Activated CD4-positive, alpha-beta T cell treated with anti-CD3 and anti-CD28 coated beads for 36 hours (primary cell): ENCODE measurements at places on chromosomes 7 and 10. TPM values are rescaled to one million over a fixed set of nuclear protein-coding genes. Genes with fewer than 3 reads are reported as not detected.
A peak's percentile ranks its signal among the peaks of the same experiment; 100 is the strongest.

GRCh38 chr10:118901380-118901779, 128.1 kb upstream of the NANOS1 start:
- DNase-seq, result no peak

DNA sequence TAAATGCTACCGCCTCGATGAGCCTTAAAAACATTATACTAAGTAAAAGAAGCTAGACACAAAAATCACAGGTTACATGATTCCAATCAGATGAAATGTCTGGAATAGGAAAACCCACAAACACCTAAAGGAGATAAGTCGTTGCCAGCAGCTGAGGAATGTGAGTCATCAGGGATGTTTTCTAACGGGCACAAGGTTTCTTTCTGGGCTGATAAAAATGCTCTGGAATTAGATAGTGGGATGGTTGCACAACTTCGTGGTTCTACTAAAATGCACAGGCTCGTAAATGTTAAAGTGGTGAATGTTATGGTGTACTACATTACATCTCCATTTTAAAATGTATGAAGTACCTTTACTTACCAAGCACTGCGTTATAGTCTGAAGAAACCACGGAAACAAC, 9.7 kb downstream of the ABLIM1 start:
- no peak for DNase-seq

DNA sequence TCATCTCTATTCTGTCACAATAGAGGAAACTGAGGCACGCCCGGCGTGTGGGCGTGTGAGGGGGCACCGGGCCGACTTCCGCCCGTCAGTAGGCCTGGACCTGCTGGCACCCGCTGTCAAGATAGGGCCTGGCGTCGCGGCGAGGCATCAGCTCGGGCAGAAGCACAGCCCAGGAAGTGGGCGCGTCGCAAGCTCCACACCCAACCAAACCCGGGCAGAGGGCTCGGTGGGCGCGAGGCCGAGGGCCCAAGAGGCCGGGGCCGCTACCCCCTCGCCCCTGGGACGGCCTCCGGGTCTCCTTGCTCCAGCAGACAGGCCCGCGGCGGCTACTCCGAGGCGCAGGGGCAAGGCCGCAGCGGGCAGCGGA, 91.2 kb downstream of the SPAG6 start:
- DNase-seq, result peak; percentile 66

- no peak for DNase-seq
Observed at GRCh38 chr10:19579761-19580545, 236.3 kb upstream of the PLXDC2 start.

- DNase-seq, result no peak
Observed at GRCh38 chr10:49328401-49329145, 29.6 kb downstream of the C10orf71 start.

GRCh38 chr10:128475686-128476367, 349.6 kb upstream of the MKI67 start:
- no peak for DNase-seq

DNA sequence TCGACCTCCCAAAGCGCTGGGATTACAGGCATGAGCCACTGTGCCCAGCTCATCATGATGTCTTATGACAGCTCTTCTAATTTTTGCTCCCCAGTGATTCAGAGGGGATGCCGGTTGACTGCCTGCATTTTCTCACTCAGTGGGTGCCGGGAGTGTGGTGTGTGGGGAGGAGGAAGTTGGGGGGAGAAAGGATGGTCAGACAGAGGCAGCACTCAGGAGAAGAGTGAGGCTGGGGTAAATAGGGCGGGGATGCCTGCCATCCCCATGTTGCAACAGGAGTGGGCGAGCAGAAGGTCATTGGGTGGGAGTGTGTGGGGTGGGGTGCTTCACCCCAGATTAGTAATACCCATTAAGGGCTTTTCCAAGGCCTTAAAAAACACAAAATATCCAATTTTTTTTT, 3.5 kb upstream of the CCL24 start:
- DNase-seq, result no peak

DNA sequence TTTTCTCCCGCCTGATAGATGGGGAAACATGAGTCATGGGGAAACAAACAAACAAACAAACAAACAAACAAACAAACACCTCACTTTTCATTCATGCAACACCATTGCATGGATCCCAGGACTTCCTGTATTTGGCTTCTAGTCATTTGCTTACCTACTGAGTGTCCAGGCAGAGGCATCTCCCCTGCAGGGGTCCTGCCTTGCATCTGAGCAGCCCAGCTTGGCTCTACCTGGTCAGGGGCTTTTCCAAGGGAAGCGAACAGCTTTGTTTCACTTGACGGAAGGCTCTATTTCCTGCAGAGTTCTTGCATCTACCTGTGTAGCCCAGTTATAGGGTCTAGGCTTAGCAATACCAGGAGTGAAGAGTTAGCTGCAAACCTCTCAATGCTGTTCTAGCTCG, 374.2 kb downstream of the GATA3 start:
- DNase-seq, result no peak

Gene CPN1
- not detected for total RNA-seq
